WERI-Rb-1 (cell line): ENCODE measurements at places on chromosomes 2 and 18.

- DNase-seq: no peak
These were observed 356.8 kb downstream of the NR4A2 start for GRCh38 chr2:155975734-155976133.

- no peak for DNase-seq
These were observed 19.4 kb downstream of the SRSF7 start for GRCh38 chr2:38731684-38732221.

DNA sequence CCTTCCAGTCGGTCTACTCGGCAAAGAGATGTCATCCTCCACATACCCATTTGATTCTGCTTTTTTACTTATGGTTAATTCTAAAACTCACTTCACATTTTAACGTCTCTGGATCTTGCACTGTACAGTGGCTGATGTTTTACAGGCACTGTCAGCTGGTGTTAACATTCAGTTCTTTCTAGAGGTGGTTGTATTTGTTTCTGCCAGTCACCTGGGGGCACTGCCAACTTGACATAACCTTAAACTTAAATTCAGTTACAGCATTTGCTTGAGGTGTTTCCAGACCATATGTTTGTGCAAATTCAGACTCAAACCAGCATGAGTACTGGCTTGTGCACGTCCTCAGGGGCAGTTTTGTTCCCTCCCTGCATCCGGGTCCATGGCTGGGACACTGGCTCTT is 5.3 kb upstream of the TMEM185B start:
- DNase-seq: no peak

- DNase-seq: no peak
These were observed at the start of gene PSD4 for GRCh38 chr2:113173542-113174375. Gene PSD4 (plus strand): TSS chr2:113173971. CDS start chr2:113182457, 8,486 bp downstream.

DNA sequence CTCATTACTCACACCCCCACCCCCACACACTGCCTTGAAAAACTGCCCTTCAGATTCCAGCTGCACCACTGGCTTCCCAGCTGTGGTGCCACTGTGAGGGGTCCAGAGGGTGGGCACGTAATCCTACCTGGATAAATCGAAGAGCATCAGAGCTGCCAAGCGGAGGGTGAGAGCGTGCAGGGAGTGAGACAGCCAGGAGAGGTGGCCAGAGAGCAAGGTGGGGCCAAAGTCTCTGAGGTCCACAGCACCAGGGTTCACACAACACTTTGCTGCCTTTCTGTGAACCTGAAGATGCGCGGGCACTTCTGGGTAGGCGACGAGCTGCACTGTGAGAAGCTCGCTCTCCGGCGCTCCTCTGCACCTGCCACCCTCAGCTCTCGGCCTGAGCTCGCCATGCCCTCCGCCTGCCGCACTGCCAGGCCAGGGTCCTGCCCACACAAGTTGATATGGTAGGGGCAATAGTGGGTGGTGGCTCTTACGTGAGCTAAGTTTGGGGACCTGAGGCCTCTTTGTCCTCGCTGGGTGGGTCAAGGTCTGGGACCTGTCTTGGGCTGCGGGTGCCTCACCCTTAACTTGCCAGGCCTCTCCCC is 83.9 kb downstream of the MARCO start:
- DNase-seq: no peak

GRCh38 chr2:6877402-6878304 is at the start of gene RSAD2:
Gene RSAD2 (plus strand): TSS chr2:6877777. CDS start chr2:6877801, 24 bp downstream.
- no peak for DNase-seq

GRCh38 chr2:199940373-199940772 is 14.9 kb downstream of the TYW5 start:
- DNase-seq: no peak

DNA sequence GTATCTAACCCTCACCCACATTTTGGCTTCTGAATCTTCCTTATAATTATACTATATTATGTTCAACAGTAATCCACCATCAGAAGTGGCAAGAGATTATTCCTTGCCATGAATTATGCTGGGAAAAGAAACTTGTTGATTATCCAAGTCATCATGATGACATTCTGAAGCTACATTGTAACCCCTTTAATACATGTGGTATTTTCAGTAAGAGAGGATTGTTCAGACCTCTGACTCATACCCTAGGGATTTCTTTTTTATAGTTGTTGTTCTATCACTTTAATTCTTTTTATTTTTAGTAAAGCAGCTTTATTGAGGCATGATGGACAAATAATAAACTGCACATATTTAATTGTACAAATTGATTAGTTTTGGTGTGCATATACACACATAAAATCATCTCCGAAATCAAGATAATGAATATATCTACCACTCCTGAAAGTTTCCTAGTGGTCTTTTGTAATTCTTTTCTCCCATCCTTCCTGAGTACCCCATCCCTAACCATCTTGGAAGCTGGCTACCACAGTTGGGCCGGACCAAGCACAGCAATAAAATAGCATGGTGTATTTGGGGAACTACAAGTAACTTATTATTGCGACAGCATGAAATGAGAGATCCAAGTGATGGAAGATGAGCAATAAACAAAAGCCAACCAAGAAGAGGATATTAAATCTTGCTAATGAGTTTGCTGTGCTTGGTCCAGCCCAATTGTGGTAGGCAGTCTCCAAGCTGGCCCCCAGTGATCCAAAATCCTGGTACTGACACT is 159.9 kb downstream of the BARD1 start:
- DNase-seq: no peak

- DNase-seq: no peak
These were observed 85.6 kb upstream of the ETAA1 start for GRCh38 chr2:67311536-67311935.

DNA sequence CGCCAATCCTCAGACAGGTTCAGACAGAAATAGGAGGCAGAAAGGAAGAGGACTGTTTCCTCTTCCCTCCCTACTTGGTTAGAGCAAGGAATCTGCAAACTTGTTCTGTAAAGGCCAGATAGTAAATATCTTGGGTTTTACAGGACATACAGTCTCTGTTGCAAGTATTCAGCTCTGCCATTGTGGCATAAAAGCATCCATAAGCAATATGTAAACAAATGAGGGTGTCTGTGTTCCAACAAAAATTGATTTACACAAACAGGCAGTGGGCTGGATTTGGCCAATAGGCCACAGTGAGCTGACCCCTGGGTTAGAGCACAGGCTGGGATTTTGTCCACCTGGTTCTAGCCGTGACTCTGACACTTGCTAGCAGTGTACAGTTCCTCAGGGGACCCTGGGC is 89.4 kb downstream of the NRP2 start:
- DNase-seq: no peak

DNA sequence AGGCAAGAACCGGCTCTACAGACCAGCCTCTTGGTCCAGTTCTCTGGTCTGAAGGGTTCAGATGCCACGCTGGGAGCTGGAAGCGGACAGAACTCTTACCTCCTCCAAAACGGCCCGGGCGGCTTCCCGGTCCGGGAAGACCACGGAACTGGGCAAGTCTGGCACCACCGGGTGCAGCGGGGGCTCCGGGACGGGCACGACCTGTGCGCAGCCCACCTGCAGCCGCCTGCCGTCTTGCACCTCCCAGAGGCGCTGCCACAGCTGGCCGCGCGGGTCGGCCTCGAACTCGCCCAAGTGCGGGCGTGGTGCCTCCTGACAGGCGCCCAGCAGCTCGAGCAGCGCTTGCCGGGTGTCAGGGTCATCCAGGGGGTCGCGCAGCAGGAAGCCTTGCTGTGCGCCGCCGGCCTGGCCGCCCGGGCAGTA is 773 bp downstream of the CMPK2 start:
- peak; percentile 11 for DNase-seq

GRCh38 chr2:227423656-227424499 is 36.1 kb upstream of the SCYGR1 start:
- no peak for DNase-seq

GRCh38 chr2:12071318-12071717 is 324.9 kb downstream of the LPIN1 start:
- no peak for DNase-seq

DNA sequence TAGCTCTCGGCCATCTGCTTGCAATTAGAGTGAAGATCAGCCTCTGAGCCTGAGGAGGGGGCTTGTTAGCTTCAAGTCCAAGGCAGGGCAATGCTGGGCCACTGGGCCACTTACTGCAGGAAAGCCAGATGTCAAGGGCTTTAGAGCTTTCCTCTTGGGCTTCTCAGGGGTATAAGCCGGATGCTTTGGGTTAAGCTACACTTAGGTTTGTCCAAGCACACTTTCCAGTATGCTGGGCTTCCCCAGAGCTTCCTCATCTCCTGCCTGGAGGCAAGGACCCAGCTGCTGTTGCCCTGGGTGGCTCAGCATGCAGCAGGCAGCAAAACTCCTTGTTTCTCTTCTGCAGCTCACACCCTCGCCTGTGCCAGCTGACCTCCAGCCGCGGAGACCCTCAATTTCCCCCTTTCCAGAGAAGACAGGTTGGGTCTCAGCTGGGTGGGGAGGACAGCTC is 29.0 kb upstream of the ATOH8 start:
- peak; percentile 96 for DNase-seq

- no peak for DNase-seq
These were observed 25.3 kb upstream of the STEAP3 start for GRCh38 chr2:119198240-119198840.

DNA sequence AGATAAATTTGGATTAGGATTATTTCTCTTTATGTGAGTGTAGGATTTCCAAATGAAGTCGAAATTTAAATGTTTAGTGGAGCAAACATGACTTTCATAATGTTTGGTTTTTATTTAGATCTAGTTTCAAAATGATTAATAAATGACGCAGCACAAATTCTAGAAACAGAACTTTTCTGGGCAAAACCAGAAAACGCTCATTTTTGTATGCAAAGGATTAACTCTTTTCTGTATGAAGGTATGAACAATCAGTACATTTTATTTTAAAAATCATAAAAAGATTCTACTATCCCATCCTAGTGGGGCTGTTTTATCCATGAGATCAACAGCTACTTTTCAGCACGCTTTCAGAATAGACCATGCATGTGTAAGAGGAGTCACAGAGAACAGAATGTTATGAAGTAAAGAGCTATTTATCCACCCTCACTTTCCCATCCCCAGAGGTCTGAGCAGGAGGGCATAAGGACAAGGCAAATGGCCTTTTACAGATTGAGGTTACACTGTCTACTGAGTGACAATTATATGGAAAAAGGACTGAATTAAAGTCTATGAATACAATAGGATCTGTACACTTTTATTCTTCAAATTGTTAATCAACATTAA is 270.8 kb downstream of the ZEB2 start:
- no peak for DNase-seq

GRCh38 chr2:235541838-235542549 is 48.2 kb downstream of the AGAP1 start:
- DNase-seq: no peak

GRCh38 chr2:64063924-64064331 is 44.7 kb upstream of the VPS54 start:
- DNase-seq: peak; percentile 70

DNA sequence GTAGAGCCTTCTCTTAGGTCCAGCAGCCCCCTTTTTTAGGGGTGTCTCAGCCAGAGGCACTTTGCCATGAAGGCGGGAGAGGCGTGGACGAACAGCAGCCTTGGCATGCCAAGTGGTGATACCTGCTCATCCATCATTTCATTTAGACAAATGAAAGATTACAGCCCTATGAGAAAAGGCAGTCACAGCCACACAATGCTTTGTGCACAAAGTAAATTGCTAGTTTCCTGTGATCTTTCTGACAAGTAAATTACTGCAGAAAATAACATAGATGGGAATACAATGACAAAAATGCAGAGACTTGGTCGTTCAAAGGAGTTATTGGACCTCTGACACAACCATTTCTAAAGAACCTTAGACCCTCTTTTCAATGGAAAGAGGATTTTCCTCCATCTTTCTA is 94.9 kb downstream of the RND3 start:
- no peak for DNase-seq

DNA sequence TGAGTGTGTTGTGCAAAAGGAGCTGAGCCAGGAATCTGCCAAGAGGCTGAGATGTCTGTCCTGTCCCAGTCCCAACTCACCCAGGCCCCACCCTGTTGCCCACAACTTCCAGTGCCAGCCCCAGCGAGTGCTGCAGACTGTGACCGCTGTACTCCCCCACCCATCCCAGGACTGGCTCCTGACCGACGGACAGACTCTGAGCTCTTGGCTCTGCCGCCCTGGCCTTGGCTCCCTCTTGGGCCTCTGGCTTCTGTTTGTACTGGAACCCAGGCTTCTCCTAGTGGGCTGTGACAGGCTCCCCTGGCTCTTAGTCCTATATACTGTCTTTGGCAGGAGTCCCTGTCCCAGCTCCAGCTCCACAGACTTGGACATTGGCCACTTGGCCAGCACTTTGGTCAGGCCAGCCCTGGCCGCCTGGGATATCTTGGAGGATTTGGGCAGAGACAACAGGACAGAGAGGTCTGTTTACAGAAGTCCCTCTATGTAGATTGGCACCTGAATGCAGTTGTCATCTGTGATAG is 41.1 kb downstream of the ACOXL start:
- DNase-seq: no peak

GRCh38 chr2:40439473-40439872 is 12.4 kb downstream of the SLC8A1 start:
- DNase-seq: no peak

GRCh38 chr18:77210249-77210648 is 39.4 kb upstream of the GALR1 start:
- DNase-seq: no peak

DNA sequence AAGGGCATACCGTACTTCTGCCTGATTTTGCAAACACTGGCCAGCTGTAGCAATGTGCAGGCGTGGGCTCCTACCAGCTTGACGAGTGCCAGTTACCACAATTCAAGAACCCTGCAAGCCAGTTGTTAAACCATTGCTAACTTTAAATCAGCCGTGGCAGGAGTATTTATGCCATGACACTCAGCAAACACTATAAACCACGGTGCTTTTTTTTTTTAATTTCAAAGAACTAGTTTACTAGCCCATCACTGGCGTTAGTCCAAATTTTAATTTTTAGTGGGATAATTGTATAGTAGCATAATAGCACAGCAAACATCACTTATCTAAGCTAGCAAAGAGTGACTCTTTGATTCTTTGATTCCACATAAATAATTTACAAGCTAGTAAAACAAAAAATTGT is 111.1 kb downstream of the COL4A4 start:
- no peak for DNase-seq

GRCh38 chr2:239288237-239288636 is 112.6 kb downstream of the HDAC4 start:
- DNase-seq: no peak

DNA sequence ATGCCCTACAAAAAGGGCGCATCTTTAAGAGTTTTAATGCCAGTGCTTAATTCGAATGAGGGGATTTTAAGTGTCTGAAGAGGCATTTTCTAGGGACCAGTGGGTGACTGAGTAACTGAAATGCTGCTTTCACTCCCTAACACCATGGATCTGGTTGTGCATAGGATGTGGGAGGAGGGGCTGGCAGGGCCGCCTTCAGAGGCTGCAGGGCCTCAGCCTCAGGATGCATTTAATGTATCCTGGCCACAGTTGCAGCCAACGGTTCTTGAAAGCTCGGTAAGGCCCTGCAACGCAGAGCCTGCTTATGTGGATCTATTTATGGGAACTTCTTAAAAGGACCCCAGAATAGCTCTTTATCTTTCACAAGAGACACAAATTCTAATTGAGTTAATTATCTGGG is 25.8 kb upstream of the IL18RAP start:
- no peak for DNase-seq

GRCh38 chr2:160974803-160975202 is 185.4 kb upstream of the TANK start:
- DNase-seq: no peak
